Glomerular endothelial cell (primary cell): ENCODE measurements at places on chromosomes 1 and 21. TPM values are rescaled to one million over a fixed set of nuclear protein-coding genes. Genes with fewer than 3 reads are reported as not detected.

The SPRR2A gene
- not detected in 2 replicates for total RNA-seq

- DNase-seq: no peak
These were observed 212.3 kb downstream of the KAZN start for GRCh38 chr1:14810595-14811361.

- DNase-seq: no peak
These were observed 36.1 kb upstream of the SLC25A33 start for GRCh38 chr1:9503001-9503675.

DNA sequence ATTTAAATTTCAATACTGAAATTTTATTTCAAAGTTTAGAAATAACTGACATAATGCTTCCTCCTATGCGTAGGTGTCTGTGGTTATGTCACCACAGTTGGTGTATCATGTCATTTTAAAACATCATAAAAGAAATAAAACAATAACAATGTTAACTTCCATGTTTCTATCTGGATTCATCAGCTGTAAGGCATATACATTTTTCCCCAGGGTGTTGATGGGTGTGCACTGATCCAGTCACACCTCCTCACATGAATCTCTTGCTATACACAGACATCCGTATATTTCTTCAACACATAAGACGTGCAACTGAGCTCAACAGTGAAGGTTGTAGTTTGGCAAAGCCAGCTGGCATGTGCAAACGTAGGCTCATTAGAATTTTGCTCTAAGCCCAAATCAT is 6.2 kb downstream of the KCNA3 start:
- DNase-seq: no peak

GRCh38 chr21:45630876-45631275 is 12.6 kb upstream of the PCBP3 start:
- no peak for DNase-seq
